ENCODE measurements at places on chromosomes 5 and 9.

DNA sequence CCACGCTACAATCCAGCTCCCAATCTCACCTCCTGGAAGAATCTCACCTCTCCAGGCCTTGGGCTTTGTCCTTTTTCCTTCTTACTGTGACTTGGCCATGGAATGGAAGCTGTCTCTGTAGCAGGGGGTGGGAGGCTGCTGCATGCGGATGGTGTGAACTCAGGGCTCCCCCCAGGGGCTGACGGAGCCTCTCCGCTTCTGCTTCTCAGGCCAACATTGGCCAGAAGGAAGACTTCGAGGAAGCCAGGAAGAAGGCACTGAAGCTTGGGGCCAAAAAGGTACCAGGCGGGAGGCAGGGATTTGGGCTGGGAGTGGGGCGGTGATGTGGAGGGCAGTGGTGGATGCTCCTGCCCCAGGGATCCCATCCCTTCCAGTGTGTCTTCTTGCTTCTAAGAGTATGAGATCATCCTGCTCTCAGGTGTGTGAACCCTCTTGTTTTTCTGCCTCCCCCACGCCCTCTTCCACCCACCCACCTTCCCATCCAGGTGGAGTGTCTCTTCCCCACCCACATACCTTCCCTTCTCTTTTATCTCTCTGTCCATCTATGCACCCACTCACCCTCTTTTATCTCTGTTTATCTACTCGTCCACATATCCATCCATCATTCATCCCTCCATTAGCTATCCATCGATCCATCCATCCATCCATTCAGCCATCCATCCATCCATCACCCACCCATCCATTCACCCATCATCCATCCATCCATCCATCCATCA is 9.5 kb downstream of the ASS1 start:
- no peak for DNase-seq

- no peak for DNase-seq
These were observed 5.6 kb upstream of the RFK start for GRCh38 chr9:76399856-76400255.

DNA sequence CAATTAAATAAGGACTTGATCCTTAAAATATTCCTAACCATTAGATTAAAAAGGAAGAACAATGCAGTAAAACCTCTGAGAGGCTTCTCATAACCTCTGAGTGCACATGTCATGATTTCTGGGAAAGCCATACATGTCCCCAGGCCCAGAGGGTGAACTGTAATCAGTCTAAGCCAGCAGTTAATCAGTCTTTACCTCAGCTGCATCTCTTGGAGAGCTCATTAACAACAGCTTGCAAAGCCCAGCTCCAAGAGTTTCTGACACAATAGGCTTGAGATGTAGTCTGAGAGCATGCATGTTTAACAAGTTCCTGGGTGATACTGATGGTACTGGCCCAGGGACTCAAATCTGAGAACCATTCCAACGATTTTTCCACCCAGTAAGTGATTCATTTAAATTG is 392.1 kb downstream of the DNAH5 start:
- no peak for DNase-seq

DNA sequence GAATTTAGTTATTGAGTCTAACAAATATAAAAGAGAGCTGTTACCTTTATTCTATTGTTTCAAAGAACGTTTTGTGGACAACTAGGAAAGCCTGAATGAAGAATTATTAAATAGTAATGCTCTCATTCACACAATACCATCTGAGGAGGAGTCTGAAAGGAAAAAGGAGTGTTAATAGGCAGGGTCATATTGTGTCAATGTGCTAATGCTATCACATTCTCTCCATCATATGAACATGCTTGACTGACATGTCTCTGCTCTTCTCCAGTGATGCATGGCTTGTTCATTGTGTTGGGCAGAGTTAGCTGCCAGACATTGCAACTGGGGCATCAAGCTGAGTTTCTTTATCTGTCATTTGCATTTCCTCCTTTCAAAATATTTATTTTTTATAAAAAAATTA is 1578.0 kb downstream of the MAT2B start:
- DNase-seq = no peak

DNA sequence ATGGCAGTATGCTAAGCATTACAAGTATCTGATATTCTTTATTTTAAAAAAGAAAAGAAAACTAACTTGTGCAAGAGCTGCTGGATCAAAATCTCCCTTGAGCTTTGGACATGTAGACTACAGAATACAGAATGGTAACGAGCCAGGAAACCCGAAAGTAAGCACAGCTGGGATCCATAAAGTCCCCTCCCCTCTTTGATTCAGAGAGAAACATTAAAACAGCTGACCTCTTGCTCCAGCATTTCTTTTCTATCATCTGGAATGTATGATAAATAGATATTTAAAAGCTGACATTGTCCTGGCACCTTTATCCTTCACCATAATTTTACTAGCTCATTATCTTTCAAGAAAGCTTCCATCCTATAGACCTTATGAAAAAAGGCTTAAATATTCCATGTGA is 28.2 kb upstream of the LPAR1 start:
- DNase-seq = no peak

DNA sequence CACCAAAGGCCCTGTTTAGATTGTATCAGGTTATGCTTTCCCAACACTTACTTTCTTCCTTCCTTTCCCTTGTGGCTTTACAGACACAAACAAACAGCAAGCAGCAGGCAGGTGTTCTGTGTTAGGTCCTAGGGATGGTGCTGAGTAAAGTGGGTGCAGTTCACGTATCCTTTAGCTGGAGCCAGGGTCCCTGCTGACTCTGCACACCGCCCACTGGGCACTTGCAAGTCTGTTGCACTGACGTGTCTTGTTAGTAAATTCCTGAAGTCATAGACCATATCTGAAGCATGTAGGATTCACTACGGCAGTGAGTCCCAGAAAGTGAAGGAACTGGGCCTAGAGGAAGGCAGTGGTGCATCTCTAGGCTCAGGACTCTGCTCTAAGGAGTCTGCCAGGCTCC is 96.5 kb downstream of the DAPK1 start:
- DNase-seq = no peak

DNA sequence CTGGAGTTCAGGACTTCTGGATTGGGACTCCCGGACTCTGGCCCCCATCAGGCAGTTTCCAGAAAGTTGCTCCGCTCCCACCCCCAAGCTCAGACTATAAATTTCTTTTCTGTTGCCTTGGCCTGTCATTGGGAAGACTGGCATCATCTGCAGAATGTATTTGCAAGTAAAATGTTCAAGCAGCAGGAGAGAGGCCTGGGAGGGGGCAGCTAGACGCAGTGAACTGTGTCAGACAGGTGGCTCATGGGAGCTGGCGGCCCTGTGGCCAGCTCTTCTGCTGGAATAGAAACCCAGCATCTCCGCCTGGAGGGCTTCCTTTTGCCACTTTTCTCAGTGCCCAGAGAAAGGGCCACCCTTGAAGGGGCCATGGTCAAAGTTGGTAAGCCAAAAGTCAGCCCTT is 16.0 kb downstream of the INSYN2B start:
- no peak for DNase-seq

- DNase-seq = no peak
These were observed 147.5 kb upstream of the PIK3R1 start for GRCh38 chr5:68067976-68068603.

GRCh38 chr5:14663734-14664269 is 716 bp upstream of the OTULIN start:
- peak; percentile 31 for DNase-seq

DNA sequence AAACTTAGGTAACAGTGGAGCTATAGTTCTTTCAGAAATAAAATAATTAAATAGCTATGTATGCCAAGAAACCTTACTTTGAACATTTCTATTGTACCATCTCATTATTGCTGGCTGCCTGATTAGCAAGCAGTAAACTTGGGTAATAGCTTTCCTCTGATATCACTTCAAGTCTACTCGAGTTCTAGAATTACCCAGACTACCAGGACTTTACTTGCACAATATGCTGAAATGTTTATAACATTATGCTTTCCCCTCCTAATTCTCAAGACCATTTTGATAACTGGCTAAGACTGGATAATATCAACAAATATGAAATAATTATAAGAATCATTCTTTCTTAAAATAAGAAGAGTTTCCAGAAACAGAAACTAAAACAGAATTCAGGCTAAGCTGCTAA is 512.6 kb downstream of the RAB3C start:
- DNase-seq = no peak

- no peak for DNase-seq
These were observed 59.2 kb downstream of the CRB2 start for GRCh38 chr9:123414936-123415930.

DNA sequence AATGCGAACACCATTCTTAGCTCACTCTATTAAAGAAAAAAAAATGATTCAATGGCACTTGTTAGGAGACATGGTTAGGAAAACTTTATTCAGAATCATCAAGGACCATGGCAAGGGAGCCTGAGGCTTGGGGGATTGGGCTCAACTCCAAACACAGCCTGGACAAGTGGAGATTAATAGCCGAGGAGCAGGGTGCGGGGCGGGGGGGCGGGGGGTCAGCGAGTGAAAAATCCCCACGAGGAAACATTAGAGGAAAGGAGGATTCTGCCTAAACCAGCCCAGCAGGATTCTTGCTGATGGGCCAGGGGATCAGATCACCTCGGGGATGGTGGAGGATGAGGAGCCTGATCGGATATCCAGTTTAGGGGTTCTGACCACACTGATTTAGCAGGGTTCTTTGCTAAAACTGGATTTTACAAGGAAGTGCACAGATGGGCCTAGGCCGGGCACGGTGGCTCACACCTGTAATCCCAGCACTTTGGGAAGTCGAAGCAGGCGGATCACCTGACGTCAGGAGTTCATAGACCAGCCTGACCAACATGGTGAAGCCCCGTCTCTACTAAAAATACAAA is 24.4 kb upstream of the FIBCD1 start:
- no peak for DNase-seq

DNA sequence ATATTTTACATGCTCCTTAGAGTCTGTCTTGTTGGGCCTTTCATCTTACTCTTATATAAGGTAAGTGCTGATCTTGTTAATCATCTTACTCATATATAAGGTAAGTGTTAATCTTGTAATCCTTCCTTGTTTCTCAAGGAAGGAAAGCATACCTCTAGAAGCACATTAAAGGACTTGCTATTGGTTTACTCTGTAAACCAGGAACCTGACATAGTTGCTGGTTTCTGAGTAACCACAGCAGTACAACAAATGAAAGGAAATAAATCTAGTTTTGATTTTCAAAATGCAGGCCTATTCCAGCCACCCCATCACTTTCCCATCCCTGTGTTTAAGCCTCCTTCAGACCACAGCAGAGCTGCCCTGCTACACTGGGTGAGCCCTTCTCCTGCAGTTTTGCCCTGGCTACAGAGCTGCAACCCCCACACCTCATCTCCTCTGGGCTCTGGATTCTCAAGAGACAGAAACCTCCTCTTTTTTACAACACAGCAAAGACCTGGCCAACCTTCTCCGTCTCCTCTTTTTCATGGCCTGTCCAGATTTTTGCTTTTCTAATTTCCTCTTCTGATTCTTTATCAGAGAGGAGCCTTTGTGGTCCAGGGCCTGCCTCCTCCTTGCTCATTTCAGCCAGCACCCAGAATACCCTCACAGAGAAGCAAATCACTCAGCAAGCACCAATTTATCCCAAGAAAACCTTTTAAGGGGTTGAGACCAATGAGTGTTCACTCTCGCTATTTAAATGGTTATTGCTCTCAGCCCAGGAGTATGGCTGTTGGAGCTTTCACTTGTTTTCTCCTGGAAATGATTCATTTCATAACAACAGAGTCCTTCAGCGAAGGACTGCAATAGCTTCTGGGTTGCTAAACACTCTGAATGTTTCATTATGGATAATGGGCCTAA is 103.2 kb downstream of the FSTL4 start:
- DNase-seq = no peak

- no peak for DNase-seq
These were observed 7.8 kb downstream of the SH3PXD2B start for GRCh38 chr5:172446336-172447051.

- no peak for DNase-seq
These were observed 44.8 kb downstream of the ANGPTL2 start for GRCh38 chr9:127077644-127077946.

DNA sequence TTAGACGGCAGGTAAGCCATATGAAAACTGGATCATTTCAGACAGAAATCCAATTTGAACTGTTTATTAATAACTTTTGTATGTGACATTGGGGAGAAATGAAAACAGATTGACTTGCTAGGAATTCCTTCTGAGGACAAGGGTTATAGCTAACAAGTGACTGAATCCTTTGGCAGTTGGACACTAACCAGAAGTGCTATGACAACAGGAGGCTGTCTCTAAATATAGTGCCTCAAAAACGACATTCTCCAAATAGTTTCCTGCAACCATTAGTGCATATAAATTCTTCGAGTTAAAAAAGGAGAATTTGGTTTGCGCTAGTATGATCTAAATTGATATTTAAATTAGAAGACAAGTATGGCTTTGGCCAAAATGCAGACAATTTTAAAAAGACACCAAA is 338.6 kb downstream of the PTPRD start:
- DNase-seq = no peak

DNA sequence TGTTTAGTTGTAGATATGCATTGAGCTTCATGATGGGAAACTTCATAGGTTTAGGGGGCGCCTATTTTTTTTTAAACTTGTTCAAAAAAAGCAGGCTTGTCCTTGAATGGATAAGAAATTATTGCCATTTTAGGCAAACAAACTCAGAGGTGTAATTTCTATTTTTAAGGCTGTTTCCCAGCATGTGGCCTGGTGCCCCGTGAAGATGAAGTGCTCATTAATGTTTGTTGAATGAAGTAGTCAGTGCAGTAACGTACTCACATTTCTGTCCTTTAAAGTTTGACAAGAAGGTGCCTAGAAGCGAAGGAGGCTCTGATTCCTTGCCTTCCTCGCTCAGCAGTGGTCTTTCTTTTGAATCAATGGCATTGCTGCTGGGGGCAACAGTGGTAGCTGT is 54.3 kb downstream of the ZNF618 start:
- DNase-seq = no peak

DNA sequence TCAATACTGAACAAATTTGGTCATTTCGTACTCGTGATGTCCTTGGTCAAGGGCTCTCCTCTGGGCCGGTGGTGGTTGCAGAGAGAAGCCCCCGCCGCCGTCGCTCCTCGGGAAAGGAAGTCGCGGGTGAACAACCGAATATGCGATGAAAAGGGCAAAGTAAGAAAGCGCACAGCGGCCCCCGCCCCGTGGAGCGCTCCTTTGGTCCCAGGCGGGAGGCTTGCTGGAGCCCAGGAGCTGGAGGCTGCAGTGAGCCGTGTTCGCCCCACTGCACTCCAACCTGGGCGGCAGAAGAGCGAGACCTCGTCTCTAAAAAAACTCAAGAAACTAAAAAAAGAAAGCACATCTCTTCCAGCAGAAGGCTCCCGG is 108.4 kb upstream of the LARP1 start:
- DNase-seq = no peak

GRCh38 chr5:122352331-122352730 is 40.3 kb downstream of the SNCAIP start:
- DNase-seq = no peak

DNA sequence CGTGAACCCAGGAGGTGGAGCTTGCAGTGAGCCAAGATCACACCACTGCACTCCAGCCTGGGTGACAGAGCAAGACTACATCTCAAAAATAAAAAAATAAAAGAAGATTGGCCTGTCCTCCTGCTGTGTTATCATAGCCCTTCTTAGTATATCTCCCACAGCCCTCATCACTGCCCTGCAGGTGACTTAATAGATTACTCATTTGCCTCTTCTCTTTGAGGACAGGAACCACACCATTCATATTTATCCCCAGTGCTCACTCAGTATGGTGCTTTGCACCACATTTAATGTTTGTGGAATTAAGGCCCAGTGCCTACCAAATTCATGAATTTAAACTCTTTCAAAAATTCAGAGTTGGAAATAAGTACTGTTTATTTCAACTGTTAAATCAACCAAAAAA is 10.3 kb downstream of the IDNK start:
- no peak for DNase-seq

GRCh38 chr5:154384480-154385235 is 61.1 kb upstream of the SAP30L start:
- no peak for DNase-seq

Data from HT1080 (cell line).